Stimulated activated CD8-positive, alpha-beta memory T cell treated with anti-CD3 and anti-CD28 coated beads, Interleukin-7, amount 100 ng/mL, for 4 hours (primary cell): ENCODE measurements at places on chromosomes 5 and 9.

DNA sequence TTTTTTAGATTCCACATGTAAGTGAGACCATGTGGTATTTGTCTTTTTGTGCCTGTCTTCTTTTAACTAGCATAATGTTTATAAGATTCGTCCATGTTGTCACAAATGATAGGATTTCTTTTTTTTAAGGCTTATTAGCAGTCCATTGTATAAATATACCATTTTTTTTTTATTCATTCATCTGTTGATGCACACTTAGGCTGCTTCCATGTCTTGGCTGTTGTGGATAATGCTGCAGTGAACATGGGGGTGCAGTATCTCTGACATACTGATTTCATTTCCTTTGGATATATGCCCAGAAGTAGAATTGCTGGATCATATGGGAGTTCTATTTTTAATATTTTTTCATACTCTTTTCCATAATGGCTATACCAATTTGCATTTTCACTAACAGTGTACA is 48.7 kb downstream of the KIAA1958 start:
- no peak for DNase-seq

GRCh38 chr9:79657891-79658290 is 86.1 kb downstream of the TLE4 start:
- no peak for DNase-seq

GRCh38 chr5:179408611-179409010 is 63.4 kb upstream of the ADAMTS2 start:
- no peak for DNase-seq

- no peak for DNase-seq
Observed at GRCh38 chr9:109974143-109974917, 194.3 kb downstream of the PALM2AKAP2 start.

DNA sequence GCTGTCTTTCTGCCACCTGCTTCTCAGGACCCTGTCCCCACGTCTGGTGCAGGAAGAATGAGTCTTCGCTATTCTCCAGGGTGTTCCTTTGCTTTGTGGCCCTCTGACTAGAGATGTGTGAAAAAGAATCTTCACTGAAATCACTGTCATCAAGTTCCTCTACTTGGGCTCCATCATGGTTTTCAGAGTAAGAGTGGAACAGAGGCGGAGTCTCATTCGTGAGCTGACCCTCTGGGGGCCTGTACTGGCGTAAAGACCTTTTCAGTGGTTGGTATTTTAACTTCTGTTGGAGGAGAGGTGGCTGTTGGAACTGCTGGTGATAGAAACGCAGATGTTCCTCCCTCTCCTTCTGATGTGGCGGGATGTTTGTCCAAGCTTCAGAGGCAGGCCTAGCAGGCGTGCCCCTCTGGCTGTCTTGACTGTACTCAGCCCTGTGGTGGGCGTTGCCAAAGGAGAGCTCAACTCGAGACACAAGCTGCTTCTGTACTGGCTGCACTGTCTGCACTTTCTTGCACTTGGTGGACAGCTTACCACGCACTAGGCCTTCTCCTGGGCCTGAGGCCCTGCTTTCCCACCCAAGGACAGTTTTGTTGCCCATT is 72.0 kb downstream of the KIF24 start:
- DNase-seq, result no peak

- no peak for DNase-seq
Observed at GRCh38 chr5:171175746-171176145, 133.3 kb upstream of the TLX3 start.

DNA sequence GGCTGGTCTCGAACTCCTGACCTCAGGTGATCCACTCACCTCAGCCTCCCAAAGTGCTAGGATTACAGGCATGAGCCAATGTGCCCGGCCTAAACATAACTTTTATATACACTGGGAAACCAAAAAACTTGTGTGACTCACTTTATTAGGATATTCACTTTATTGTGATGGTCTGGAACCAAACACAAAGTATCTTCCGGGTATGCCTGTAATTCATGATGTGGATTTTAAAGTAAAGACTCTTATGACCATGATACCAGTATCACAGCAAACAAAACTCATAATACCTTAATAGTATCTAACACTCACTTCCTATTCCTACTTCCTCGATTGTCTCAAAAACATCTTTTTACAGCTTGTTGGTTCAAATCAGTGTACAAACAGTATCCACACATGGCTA is 12.7 kb upstream of the GFPT2 start:
- no peak for DNase-seq

DNA sequence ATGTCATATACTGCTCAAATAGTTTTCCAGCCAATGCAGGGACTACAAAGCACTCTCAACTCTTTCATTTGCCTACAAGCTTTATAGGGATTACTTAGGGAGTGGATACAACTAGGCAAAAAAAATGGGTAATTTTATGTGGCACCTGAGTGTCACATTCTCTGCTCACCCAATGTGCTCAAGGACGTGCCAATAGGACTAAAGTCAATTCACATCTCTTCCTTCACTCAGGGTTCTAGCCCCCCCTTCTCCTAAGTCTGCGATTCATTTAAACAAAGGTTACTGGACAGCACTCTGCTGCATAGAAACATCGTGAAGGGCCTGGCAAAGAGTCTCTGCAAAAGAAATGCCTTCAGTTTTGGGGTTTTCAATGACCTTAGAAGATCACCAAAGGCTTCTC is 142.3 kb downstream of the TSSK1B start:
- DNase-seq, result no peak

DNA sequence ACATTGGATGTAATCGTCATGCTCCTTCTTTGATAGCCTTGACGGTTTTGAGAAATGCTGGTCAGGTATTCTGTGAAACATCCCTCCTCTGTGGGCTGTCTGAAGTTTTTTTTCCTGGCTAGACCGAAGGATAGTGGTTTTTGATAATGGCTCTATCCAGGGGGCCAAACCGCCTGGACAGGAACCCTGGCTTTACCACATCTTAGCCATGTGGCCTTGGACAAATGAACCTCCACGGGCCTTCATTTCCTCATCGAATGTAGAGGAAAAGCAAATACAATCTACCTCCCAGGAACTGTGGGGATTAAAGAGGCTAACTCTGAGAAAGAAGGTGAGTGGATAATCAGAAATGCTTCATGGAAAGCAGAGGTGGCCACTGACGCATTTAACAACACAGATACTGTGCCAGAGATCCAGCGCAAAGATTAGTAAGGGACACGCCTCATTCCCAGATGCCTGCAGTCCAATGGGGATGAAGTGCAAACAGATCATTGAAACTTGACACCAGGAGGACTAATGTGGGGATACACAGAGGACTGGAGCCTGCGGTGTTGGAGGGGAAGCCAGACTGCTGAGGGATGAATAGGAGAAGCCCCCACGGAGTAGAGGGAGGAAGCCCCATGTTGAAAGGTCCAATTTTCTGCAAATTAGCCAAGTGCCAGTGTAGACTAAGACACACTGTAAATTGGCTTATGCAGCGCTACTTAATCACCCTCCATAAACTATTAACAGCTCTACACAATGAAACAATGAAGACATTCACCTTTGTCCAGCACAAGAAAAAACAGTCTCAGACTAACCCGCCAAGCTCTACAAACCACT is 41.6 kb downstream of the MYO10 start:
- no peak for DNase-seq

DNA sequence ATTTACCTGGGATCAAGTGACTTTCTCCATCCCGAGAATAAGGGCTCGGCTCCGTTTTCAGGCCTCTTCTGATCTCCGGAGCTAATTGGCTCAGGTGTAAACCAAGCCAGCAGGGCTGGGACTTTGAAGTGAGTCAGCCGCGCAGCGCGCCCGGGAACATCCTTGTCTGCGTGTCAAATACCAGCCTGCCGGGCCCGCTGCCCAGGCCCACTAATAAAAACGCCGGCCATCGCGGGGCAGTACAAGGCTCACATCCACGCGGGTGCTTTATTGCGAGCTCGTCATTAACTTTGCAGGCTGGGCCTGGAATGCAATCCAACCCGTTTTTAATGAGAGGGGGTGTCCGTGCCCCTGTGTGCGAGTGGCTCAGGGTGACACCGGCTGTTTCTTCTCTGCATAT is 416.8 kb downstream of the IRX2 start:
- DNase-seq, result no peak

DNA sequence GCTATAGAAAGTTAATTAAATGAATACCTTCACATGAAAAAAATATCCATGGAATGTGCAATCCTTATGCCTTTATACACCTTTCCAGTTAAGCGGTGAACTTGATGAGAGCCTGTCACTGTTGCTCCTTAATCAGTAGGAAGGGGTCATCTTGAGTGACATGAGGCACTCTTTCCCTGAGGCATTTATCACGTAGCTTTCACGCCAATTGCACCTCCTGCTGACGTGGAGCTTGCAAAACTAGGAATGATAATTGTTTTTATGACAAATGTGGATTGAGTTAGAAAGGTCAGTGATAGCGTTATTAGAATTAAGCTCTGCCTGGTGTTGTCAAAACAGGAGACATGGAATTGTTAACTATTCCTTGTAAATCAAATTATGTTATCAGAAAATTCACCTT is 79.7 kb downstream of the SLF1 start:
- no peak for DNase-seq

- no peak for DNase-seq
Observed at GRCh38 chr9:68920921-68921320, 93.0 kb downstream of the PRKACG start.

DNA sequence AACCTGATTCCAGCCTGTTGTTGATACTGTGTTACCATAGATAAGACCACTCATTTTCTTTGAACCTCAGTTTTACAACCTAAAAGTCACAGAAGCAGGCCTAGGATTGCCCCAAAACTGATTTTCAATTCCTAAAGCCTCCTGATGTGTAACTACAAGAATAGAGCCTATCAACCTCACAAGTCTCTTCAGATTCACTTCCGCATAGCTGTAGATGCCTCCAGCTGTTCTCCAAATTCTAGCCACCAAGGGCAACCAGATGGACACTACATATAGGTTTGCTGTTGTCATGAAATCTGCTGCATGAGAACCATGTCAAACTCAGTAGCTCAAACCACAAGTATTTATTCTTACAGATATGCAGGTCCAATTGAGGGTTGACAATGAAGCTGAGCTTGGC is 143.5 kb downstream of the SPATA31D1 start:
- DNase-seq, result no peak
